ENCODE measurements at places on chromosomes 7 and 10.

- no peak for DNase-seq
Observed at GRCh38 chr7:140889150-140889549, 35.6 kb downstream of the BRAF start.

DNA sequence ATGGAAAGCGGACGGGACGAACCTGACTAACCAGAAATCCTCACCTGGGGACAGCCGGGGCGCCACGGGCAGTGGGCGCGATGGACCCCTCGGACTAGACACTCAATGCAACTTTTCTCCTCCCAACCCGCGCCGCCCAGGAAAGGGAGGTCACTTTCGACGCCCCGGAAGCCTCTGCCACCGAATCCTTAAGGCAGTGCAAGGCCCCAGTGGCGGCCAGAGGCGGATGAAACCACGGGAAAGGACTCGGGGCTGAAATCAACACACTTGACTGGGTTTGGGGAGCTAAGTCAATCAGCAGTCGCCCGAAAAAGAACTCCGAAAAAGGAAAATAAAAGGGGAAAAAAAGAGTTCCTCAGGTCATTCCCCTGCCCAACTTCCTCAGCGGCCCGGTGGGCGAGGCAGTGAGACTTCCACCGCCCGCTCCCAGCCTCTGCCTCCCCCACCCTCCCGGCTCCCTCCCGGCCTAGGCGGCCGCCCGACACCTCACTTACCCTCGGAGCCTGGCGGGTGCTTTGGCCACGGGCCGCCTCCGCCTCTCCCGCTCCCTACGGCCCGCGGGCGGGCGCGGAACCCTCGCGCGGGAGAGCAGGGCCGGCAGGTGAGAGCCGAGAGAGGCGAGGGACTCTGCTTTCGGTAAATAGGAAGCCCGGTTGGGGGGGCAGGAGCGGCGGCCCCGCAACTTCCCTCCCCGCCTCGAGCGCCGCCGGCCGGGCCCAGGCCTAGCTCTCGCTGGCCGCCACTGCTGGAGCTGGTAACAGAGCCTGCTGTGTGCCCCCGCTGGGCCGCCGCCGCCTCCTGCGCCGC, 518 bp downstream of the WAPL start:
- DNase-seq = peak; percentile 46

GRCh38 chr10:130652964-130653578, 516.9 kb downstream of the GLRX3 start:
- no peak for DNase-seq

DNA sequence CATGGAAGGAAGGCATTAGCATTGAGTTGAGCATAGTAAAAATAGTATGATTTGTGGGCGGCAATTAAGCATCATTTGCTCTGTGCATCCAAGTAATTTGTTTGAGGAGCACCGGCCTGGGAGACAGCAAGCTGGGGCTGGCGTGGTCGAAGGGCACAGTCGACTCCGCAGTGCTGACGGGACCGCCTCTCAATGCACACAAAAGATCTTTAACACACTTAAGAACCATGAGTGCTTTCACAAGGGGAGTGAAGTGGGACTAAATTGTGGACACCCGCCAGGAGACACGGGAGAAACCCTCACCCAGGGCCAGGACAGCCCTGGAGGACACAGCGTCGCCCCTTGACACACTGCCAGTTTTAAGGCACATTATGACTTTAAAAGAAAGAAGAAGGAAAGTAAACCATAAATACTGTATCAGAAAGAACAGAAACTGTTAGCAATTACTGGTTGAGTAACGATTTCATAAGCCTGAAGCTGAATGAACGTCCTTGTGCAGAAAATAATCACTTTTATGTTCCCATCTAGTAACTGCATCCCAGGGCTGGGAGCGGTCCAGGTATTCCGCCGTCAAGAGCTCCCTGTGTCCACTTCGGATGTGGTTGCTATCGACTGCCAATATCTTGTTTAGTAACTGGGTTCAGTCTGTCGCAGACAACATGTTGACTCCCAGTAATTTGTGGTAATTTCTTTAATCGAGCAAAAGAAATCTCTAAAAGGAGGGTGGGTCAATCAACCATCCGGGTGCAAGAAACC, 102.1 kb downstream of the EBF3 start:
- DNase-seq = no peak

DNA sequence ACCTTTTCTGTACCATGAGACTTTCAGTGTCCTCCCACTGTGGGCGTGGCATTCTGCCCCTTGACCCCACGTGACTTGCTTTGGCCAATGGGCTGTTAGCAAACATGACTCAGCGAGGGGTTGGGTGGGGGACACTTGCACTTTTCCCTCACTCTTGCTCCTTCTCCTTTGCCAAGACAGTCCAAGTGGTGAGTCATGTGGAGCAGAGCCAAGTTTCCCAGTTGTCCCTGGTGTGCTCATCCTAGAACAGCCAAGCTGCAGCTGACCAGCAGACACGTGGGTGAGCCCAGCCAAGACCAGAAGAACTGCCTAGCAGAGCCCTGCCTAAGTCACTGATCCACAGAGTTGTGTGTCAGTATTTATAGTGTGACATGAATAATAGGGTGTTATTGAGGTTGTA, 82.8 kb upstream of the CPXM2 start:
- DNase-seq = no peak

- DNase-seq = peak; percentile 23
Observed at GRCh38 chr7:20330928-20331909, 519 bp downstream of the ITGB8 start.

- no peak for DNase-seq
Observed at GRCh38 chr10:29948881-29949355, 110.5 kb downstream of the JCAD start.

- no peak for DNase-seq
Observed at GRCh38 chr7:22911889-22912288, 89.2 kb upstream of the TOMM7 start.

GRCh38 chr10:122981066-122981464, 864 bp downstream of the PSTK start:
- DNase-seq = no peak

DNA sequence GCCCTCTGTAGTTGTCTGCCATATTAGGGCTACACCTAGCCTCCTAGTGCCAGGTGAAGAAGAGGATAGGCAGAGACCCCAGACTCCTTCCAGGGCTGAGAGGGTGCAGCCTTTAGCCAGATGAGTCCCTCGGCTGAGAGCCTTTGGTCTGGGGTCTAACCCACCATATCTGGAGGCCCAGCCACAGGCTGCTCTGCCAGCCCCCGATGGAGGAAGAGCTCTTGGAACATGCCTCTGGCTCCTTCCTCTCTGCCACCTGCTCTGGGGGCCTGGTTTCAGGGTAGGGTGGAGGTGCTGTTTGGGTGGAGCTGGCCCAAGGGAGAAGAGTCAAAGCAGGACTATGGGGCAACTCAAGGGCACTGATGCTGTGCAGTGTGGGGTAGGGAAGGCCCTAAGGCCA, 1.4 kb downstream of the LRRC18 start:
- DNase-seq = no peak

DNA sequence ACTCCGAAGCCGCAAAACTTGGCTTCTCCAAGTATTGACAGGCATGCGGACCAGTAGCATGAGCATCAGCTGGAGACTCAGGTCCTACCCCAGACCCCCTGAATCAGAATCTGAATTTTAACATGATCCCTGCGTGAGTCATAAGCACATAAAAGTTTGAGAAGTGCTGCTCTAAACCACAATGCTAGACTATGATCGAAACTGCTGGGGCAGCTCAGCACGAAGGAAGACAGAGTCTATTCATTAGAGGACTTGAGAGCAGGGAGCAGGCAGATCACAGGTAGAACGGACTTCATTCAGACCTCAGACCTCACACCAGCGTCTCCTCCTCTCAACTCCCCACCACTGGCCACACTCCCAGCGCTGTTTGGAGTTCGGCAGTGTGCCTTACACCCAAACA, 16.9 kb downstream of the CAMK2G start:
- DNase-seq = peak; percentile 46

DNA sequence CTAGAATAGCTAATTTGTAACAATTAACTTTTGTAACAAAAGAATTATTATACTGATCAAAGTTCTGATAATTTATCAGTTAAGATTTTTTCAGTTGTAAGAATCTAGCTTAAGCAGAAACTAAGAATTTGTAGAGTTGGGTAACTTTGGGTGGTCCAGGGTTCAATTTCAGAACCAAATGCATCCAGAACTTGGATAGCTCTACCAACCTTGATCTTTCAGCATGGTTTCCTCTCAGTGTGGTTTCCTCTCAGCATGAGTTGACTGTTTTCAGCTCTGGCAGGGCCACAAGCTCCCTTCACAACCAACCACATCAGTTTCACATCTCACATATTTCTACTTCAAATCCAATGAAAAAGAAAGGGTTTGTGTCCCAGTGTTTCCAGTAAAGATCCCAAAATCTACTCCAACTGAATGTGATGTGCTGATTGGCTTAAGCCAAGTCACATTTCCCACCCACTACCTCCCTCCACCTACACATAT, 3.3 kb upstream of the FAS start:
- no peak for DNase-seq

- no peak for DNase-seq
Observed at GRCh38 chr10:69468751-69469089, 17.5 kb downstream of the TSPAN15 start.
